Astrocyte (in vitro differentiated cells and primary cell): ENCODE measurements at places on chromosomes 13 and 19.
A peak's percentile ranks its signal among the peaks of the same experiment; 100 is the strongest.

DNA sequence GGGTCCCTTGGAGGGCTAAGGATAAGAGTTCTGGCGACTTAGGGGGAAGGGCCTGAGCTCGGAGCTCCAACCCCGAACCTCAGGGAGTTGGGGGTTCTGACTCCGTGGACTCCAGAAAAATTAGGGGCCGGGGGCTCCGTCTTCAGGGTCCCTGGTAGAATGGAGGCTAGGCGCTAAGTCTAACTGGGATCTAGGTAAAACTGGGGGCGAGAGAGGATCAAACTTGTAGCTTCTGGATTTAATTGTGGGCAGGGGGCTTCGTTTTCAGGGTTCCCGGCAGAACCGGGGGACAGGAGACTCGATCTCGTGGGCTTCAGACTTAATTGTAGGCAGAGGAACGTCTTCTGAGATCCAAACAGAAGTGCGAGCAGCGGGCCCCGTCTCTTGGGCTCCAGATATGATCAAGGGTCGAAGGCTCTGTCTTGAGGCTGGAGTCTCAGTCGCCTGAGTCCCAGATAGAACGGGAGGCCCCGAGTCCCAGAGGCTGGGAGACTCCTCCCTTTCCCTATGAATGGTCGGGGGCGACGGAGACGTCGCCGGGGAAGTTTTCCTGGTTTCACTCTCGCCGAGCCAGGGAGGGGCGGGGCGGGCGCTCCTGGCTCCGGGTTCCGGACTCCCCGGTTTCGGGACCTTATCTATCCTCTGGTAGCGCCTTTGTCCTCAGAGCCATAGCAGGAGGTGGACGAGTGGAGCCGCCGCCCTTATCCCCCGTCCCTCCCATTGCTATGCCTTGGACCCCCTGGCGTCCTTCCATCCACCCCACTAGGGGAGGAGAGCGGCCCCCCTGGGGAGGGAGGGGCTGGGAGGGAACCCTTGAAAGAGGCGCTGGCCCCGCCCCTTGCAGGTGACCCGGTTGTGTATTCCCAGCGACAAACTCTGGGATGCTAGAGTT is 1.3 kb downstream of the NECTIN2 start:
- peak; percentile 39 for DNase-seq

- no peak for DNase-seq
These were observed 42.7 kb upstream of the MIR17HG start for GRCh38 chr13:91304741-91305140.

- DNase-seq: no peak
These were observed 73.4 kb downstream of the PCDH9 start for GRCh38 chr13:67156723-67157060.

GRCh38 chr13:79034341-79034740 is 371.7 kb downstream of the RBM26 start:
- DNase-seq: no peak
